Hepatic stellate cell (primary cell): ENCODE measurements at places on chromosomes 5 and 9.

DNA sequence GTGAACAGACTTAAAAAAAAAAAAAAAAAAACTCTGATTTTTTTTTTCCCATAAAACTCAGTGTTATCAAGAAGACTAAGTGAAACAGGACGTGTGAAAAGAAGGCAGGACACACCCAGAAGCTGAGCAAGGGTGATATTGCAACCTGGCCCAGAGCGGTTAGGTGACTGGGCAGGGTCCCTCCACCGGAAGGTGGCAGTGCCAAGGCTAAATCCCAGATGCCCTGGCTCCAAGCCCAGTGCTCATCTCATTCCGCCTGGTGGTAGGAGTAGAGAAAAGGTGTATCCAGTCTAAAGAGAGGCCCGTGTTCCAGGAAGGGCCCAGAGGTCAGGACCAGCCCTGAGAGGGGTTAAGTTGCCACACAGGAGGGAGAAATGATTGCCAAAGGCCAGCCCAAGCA, 51.5 kb upstream of the SAP30L start:
- DNase-seq, result no peak

GRCh38 chr5:169901896-169902295, 78.4 kb downstream of the INSYN2B start:
- DNase-seq, result no peak

- no peak for DNase-seq
Measured at GRCh38 chr5:114243972-114244317, 117.9 kb upstream of the KCNN2 start.

- no peak for DNase-seq
Measured at GRCh38 chr5:32071351-32071944, 102.7 kb downstream of the GOLPH3 start.

GRCh38 chr9:69181908-69182353, 7.9 kb downstream of the TJP2 start:
- no peak for DNase-seq

DNA sequence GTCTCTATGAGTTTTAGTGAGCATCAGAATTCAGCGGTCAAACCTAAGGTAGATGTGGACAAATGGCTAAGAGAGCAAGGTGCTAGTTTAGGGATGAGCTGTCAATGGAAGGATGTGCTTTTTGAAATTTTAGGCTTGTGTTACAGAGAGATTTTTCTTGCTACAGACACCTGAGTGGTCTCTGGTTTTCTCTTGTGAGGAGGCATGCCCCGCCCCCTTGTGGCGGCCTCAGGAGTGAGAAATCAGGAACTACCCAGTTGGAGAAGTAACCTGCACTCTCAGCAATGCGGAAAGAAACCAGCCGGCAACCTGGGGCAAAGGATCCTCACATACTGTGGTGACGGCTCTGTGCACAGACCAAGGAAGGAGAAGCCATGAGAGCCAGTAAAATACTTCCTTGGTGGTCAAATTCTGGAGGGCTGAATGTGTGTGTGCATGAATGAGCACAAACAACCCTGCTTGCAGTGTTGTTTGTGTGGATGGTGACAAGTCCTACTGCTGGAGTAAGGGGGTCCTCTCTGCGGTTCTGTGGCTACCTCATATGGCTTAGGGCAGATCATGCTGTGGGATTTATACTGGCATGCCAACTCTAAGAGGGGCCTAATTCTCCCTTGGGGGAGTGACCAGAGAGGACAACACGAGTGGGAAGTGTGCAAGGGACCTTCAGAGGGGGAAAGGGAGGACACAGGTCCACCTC, 16.7 kb upstream of the HSD17B4 start:
- DNase-seq, result no peak

DNA sequence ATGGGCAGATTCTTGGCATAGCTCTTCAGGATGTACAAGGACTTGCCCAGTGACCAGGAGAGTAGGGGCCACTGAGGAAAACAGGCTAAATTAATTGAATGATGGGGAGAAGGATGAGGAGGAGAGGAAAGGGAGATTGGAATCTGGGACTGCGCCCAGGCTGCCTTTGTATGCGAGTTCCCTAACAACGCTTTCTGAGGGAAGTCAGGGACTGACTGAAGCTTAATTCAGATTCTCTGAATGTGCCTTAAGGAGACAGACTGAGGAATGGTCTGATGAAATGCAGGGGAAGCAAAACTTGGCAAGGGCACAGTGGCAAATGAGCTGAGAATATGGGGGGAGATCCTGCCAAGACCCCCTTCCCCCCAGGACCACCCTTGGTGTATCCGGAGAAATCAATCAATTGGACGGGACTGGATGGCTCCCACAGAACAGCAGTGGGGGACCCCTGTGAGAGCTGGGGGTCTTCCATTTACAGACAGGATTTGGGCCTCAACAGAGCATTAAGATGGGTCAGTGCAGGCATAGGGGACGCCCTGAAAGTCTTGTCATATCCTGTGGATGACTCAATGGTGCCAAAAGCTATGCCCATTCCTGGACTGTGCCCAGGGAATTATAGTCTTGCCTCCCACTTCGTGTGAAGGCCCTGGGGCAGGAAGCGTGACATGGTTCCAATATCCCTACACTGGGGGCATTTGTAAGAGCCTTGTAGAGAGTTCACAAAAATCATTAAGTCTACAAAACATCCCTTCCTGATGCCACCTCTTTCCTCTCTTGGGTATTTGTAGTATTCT, 215.5 kb upstream of the TNC start:
- no peak for DNase-seq

GRCh38 chr5:144318011-144318410, 147.3 kb downstream of the KCTD16 start:
- DNase-seq, result no peak

DNA sequence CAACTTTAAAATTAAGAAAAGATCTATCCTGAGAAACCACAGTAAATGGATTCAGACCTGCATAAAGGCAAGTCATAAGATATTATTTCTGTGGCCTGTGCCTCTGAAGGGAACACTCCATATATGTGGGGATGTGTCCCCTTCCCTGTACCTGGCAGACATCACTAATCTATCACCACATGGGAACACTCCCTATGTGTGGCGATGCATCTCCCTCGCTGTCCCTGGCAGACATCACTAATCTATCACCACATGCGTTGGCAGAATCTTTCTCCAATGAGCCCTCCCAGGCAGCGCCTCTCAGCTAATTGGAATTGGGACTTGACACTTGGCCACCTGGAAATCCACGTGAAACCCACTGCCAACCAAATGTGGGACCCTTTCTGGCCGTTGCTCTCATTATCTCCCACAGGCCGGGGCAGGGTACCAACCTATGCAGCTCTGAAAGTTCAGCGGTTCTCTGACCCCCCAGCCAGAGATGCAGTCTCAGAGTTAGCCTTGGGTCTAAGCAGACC, 25.2 kb upstream of the ASS1 start:
- no peak for DNase-seq

DNA sequence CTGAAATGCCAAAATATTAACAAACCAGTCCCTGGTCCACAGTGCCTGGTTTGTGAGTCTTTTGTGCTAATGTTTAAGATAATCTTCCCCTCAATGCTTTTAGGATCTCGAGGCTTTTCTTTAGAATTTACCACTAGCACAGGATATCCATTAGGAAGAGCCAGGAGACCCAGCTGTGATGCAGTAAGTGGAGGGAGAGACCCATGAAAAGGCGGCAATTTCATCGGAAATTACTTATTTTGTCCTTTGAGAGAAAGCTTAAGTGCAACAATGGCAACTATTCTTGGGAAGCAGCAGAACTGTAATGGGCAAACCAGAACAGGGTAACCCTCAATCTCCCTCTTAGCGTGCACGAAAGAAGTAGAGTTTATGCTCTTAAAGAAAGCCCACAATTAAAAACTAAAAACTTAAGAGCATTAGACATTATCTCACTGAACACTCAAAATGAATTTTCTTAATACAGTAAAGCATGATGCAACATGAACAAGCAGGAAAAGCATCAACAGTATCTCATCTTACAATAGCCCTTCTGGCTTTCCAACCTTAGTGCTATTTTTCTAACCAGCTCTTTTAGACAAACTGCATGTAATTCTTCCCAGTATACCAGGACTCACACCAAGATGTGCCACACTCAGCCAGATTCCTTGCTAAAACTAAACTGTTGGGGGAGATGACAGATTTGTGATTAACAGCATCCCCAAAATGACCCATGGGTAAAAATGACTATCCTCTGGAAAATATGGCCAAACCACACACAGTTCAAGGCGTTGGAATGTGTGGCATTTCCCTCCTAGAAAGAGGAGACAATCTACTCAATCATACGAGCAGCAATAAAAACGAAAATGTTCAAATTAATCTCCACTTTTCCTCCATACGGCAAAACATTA, 36.4 kb downstream of the PWWP2A start:
- DNase-seq, result peak; percentile 72

- DNase-seq, result no peak
Measured at GRCh38 chr9:121218357-121219027, 16.8 kb upstream of the RAB14 start.

GRCh38 chr5:178576591-178577351, 13.4 kb downstream of the COL23A1 start:
- no peak for DNase-seq
